Activated CD4-positive, alpha-beta T cell treated with anti-CD3 and anti-CD28 coated beads for 48 hours (primary cell): ENCODE measurements at places on chromosomes 4 and X.

GRCh38 chr4:138698641-138699040 lies 316.9 kb upstream of the NOCT start:
- no peak for DNase-seq

- DNase-seq, result no peak
These were observed 473.8 kb downstream of the IL15 start for GRCh38 chr4:142110136-142110535.

- DNase-seq, result no peak
These were observed 18.3 kb downstream of the KLF3 start for GRCh38 chr4:38682336-38682735.

DNA sequence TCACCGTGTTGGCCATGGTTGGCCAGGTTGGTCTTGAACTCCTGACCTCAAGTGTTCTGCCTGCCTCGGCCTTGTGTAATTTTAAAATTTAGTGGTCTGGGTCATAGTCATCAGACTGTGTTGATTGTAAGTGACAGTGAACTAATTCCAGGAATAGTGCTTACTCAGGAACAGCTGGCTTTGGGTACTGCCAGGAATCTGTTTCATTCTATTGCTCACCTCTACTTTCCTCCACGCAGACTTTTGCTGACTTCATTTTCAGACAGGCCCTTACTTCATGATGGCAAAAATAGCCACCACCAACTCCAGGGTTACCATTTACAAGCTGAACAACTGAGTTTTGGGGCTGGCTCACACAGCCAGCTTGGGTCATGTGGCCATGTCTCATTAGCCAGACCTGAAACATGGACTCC lies 54.6 kb downstream of the FNIP2 start:
- peak; percentile 36 for DNase-seq

DNA sequence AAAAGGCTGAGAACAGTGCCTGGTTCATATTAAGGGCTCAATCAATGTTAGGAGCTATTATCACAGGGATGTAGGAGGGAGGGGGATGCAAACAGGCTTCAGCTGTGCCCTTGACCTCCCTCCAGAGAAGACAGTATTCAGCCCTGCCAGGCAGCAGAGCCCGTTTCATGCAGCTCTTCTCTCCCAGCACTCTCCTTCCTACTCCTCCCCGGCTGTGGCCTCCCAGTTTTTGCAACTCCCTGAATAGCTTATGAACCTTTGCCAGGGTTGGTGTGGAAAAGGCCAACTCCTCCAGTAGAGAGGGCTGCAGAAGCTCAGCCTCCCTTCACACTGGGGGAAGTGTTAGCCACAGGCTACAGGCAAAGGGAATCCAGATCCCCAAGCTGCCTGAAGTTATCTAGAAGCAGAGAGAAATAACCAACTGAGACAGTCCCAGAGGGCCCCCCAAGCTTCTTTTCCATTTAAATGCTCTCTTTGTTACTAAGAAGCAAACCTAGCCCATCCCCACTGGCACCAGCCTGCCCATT lies 31.7 kb upstream of the APLN start:
- no peak for DNase-seq

- DNase-seq, result no peak
These were observed 67.7 kb upstream of the C4orf50 start for GRCh38 chr4:6085691-6086628.

- no peak for DNase-seq
These were observed 69.8 kb upstream of the SMARCA5 start for GRCh38 chr4:143443728-143444127.

- DNase-seq, result no peak
These were observed 149.2 kb downstream of the CFAP299 start for GRCh38 chr4:80484712-80485111.

- no peak for DNase-seq
These were observed 41.2 kb downstream of the RASL11B start for GRCh38 chr4:52903273-52903672.

- no peak for DNase-seq
These were observed 783.5 kb upstream of the MAGEB2 start for GRCh38 chrX:29431895-29432294.

GRCh38 chrX:140064993-140065392 lies 99.7 kb upstream of the CXorf66 start:
- no peak for DNase-seq

DNA sequence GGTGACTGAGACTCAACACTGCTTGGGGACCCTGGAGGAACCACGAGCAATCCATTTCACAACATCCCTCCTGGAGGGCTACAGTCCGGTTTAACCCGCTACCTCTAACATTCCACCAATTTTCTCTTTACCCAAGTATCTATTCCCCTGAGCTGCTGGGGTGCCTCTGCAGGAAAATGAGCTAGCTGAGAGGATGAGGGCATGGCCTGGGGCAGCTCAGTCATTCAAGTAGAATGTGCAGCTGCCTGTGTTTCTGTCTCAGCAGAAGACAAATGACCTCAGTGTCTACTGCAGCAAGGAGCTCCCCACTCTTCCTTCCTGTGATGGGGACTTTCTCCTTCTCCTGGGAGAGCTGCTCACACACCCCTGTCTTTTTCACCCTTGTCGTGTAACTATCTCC lies 120.8 kb downstream of the ZNF518B start:
- DNase-seq, result no peak

DNA sequence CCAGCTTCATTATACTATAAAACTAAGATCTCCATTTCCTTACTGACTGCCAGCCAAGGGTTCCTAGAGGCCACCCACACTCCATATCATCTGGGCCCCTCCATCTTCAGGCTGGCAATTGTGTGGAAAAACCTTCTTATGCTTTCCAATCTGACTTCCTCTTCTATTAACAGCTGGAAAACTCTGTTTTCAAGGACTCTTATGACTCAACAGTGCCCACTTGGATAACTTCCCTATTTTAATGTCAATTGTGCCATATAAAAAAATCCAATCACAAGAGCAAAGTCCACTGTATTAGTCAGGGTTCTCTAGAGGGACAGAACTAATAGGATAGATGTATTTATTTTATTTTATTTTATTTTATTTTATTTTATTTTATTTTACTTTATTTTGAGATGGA lies 41.0 kb upstream of the CPEB2 start:
- DNase-seq, result no peak

DNA sequence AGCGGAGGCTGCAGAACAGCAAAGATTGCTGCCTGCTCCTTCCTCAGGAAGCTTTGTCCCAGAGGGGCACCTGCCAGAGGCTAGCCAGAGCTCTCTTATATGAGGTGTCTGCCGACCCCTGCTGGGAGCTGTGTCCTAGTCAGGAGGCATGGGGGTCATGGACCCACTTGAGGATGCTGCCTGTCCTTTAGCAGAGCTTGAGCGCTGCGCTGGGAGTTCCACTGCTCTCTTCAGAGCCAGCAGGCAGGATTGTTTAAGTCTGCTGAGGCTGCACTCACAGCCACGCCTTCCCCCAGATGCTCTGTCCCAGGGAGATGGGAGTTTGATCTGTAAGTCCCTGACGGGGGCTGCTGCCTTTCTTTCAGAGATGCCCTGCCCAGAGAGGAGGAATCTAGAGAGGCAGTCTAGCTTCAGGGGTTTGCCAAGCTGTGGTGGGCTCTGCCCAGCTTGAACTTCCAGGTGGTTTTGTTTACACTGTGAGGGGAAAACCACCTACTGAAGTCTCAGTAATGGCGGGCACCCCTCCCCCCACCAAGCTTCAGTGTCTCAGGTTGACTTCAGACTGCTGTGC lies 10.9 kb downstream of the DCK start:
- DNase-seq, result peak; percentile 56

- DNase-seq, result no peak
These were observed 602.4 kb upstream of the PRKX start for GRCh38 chrX:4315891-4316290.

DNA sequence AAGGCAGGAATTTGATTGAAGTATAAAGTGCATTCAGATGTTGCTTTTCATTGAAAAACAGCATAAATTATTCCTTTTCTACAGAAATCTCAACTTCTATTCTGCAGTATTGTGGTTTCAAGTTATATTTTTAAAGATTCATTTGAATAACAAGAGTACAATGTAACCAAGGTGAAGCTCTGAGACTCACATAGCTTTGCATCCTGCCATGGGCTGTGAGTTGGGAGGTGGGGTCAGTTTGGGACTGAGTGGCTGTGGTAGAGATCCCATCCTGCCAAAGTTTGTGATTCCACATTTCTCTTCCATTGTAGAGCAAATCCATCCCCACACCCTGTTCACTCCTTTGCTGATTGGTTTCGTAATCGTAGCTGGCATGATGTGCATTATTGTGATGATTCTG lies 69.2 kb downstream of the KIT start:
- no peak for DNase-seq

DNA sequence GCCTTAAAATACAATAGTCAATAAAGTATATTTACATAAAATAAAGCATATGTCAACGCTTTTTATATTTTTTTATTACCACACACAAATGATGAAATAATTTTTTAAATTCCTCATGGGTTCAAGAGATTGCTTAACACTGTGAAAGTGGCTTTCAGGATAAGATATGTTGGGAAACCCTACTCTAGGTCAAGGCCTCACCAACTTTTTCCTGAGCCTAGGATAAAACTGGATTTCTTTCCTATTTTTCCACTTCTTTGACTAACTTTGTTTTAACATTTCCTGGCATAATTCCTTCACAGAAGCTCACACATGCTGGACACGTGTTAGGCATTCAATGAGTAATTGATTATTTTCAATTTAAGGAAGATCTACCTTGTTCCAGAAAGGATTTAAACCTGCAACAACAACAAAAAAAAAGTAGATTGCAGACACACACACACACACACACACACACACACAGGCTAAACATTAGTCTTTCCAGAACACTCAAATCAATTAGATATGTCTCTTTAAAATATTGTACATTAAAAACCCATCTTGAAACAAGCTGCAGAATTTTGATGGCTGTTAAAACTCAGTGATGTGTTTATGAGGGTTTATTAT lies 9.1 kb downstream of the KLB start:
- no peak for DNase-seq

DNA sequence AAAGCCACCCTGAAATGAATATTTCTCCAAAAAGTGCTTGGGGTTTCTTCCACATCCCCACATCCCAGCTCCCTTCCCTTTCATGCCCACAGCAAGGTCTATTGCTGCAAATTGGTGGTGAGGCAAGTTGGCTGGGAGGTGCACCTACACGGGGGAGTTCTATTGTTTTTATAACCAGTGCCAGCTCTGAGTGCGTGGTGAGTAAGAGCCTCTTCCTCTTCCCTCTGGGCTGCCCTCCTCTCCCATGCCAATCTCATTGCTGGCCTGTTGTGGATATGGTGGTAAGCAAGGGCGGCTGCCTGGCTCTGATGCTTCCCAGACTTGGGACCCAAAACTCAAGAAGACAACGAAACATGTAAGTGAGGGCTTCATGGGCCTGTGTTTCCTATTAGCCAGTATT lies 204.3 kb downstream of the SHROOM3 start:
- no peak for DNase-seq

GRCh38 chrX:130623518-130623917 lies 221.7 kb downstream of the RBMX2 start:
- no peak for DNase-seq

DNA sequence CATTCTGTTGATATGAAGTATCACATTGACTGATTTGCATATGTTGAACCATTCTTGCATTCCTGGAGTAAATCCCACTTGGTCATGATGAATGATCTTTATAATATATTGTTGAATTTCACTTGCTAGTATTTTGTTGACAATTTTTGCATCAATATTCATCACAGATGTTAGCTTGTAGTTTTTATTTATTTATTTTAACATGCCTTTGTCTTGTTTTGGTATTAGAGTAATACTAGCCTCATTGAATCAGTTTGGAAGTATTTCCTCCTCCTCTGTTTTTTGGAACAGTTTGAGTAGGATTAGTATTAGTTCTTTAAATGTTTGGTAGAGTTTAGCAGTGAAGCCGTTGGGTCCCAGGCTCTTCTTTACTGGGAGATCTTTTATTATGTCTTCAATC lies 13.9 kb upstream of the ADH1C start:
- DNase-seq, result no peak

GRCh38 chr4:124304941-124305340 lies 407.6 kb downstream of the ANKRD50 start:
- no peak for DNase-seq

GRCh38 chr4:72631296-72631695 lies 62.3 kb upstream of the ADAMTS3 start:
- no peak for DNase-seq

- DNase-seq, result no peak
These were observed 44.8 kb upstream of the FAM156A start for GRCh38 chrX:53003111-53003510.

DNA sequence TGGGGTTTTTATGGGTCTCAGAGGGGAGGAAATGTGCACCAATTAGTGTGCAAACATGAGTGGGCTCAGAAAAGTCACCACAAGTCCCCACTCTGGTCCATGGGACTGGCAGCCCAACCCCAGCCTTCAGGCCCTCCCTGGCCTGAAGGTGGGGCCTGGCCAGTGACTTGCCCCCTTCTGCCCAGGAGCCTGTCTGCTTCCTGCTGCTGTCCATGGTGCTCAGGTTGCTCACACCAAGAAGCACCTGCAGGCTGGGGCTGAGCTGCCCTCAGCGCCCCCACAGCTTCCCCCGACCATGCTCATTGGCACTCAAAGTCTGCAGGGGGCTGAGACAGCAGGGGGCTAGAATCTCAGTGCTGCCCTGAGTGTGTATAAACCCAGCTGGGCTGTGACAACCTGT lies 30.6 kb upstream of the GC start:
- no peak for DNase-seq

GRCh38 chr4:87521319-87521718 lies 7.9 kb downstream of the SPARCL1 start:
- no peak for DNase-seq

DNA sequence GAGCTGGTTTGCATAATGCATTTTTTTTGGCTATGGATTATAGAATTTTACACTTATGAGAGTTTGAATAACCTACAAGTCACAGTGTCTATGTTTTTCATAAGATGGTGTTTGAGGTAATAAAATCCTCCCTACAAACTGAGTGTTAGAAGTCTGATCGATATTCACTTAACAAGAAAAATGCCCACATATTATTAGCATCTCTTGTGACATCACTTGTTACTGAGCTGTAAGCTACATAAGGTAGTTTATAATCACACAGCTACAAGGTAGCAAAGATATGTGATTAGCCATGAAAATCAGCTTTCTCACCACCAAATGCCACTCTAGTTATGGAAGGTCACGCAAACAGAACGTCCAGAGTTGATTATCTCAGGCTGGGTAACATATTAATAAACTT lies 669.6 kb downstream of the PCDH18 start:
- DNase-seq, result no peak

GRCh38 chrX:94302446-94302845 lies 628.4 kb downstream of the FAM133A start:
- no peak for DNase-seq

GRCh38 chr4:80075995-80076675 lies 3.1 kb upstream of the ANTXR2 start:
- no peak for DNase-seq

- no peak for DNase-seq
These were observed 274.3 kb upstream of the TACR3 start for GRCh38 chr4:103994059-103994458.

- DNase-seq, result no peak
These were observed 71.7 kb upstream of the S100G start for GRCh38 chrX:16578218-16578617.

DNA sequence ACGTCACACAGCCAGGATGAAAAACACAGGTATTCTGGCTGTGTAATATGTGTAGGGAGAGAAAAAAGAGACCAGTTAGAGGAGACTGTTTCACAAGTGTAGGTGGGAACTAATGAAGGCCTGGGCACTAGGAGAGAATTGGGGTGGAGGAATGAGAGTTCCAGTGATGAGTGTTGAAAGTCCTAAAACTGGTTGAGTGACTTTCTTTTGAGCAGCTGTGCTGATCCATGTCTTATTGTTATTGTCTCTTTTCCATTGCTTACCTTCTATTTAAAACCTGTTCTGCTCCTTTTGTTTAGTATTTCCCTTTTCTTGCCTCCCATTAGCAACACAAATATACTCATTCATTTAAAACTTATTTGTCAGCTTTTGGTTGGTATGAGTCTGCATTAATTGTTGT lies 88.7 kb downstream of the PDLIM5 start:
- DNase-seq, result no peak
